ENCODE measurements at places on chromosomes 11 and 22.

GRCh38 chr11:353179-353873 lies 16.0 kb upstream of the B4GALNT4 start:
- no peak for DNase-seq

DNA sequence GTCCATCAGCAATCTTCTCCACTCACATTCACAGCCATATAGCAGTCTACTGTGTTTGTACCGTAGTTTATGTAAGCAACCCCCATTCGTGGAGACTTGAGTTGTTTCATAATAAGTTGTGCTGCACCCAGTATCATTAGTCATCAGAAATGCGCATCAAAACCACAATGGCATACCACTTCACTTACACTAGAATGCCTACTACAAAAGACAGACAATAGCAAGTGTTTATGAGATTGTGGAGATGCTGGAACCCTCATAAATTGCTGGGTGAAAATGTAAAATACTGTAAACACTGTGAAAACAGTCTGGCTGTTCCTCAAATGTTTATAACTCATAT lies 133.3 kb downstream of the ATXN10 start:
- DNase-seq = no peak

DNA sequence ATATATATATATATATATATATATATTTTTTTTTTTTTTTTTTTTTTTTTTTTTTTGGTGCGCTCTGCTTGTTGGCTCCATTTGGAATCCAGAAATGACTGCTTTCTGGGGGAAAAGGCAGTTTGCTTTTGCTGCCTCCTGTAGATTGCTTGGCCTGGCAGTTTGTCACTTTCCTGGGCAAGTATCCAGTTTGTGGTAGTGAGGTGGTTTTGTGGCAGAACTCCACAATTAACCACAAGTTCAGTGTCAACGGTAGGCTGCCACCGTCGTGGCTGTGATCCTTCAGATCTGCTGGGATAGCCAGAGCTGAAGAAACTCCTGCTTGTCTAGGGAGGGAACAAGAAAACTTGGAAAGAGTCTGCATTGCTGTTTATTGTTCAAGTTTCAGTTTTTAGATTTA lies 5.0 kb upstream of the PDE3B start:
- DNase-seq = no peak

- no peak for DNase-seq
These were observed 1.6 kb downstream of the SDF2L1 start for GRCh38 chr22:21643533-21644357.

DNA sequence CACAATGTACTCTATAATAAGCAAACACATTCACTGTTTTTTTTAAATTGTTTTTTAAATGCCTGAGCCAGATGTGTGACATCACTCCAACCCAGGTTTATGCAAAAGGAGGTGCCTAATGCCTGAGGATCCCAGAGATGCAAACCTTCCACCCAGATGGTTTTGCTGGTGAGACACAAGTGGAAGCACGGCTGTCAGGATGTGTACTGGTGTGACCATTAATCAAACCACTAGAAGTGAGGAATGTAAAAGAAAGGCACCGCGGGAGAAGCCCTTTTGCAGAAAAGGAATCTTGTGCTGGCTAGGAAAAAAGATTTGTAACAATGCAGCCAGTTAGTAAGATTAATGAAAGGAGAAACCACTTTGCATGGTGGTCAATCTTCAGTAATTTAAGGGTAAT lies 407.4 kb downstream of the LARGE1 start:
- DNase-seq = no peak

DNA sequence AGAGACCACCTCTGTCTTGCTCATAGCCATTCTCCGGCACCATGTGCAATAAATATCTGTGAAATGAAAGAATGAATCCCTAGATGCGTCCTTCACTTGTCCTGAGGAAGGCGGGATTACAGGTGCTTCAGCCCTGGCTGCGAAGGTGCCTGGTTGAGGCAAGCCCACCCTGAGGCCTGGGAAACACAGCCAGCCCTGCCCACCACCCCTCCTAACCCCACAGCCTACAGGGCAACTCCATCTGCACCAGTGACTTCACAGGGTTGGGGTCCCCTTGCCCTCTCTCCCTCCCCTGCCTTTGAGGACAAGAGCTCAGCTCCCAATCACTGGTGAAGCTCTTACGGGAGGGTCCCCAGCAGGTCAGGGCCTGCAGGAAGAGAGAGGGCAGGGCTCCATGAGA lies 17.5 kb upstream of the SCGB1A1 start:
- DNase-seq = no peak

DNA sequence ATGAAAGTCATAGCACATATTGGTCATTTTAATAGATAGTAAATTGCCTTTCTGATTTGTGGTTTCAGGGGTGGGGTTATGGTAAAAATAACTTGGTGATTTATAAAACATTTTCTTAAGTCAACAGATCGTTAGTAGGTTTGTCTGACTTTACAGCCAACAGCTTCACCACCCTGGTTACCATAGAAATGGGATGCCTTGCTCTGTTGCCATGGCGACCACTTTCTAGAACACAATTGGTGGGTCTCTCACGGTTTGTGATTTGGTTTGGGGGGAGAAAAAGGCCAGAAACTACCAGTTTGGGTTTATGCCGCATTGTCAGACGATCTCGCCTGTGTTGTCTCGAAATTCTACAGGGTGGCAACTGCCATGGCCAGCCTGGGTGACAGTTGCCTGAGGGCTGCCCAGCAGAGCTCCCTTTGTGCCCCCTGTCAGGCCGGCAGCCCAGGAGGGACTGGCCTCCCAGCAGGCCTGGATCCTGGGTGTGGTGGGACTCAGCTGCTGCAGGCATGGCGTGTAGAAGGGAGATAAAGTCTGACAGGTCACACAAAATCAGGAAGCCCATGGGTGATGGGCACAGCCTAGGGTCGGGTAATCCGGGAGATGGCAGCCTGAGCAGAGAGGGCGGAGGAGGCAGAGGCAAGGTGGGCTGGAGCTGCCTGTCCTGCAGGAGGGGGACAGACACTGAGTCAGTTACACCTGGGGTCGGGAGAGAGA lies 30.9 kb downstream of the KCNC1 start:
- no peak for DNase-seq

DNA sequence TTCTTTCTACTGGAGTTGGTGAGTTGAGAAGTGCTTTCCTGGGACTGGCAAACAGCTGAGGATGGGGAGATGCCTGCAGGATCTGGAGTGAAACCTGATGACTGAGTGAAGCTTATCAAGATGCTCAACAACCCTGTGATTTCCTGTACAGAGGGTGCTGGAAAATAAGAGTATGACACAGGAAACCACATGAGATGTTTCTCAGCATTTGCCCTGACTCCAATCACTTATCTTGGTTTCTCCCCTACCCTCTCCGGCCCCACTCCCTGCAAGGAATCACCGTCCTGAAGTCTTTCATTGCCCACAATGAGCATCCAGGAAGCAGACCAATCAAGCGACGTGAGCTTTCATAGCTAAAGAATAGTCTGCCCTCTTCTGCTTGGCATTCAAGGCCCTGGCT lies at the start of gene MRGPRX2:
Gene MRGPRX2, minus strand, starts transcription at position 89 of the 400 bp plus-strand sequence. CDS start 4,315 bp downstream, outside the sequence.
- no peak for DNase-seq

GRCh38 chr22:37148742-37149665 lies 712 bp downstream of the IL2RB start:
- no peak for DNase-seq

GRCh38 chr11:86408845-86409244 lies 34.2 kb downstream of the CCDC81 start:
- no peak for DNase-seq

- DNase-seq = no peak
These were observed 45.2 kb downstream of the ALX4 start for GRCh38 chr11:44264761-44265160.

- DNase-seq = no peak
These were observed 267.6 kb upstream of the TENM4 start for GRCh38 chr11:79708319-79708932.

DNA sequence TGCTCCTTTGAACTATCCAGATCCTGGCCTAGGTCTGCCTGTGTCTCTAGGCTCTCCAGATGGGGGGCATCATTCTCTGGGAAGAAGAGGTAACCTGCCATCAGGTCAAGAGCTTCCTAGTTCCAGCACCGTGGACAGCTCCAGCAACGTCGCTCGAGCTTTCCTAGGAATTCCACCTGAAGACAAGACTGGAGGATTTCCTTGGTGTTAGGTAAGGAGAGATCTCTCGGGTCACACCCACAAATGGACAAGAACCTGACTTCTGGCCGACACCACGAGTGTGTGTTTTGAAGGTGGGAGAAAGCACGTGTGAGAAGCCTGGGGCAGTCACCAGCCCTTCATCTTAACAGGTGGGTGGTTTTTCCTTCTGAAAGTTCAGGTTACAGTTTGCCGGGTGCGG lies 1.2 kb downstream of the PRG3 start:
- no peak for DNase-seq

- no peak for DNase-seq
These were observed at the start of gene CNTN5 for GRCh38 chr11:99020352-99021225. TSS of gene CNTN5 (plus strand) at chr11:99020949.

- no peak for DNase-seq
These were observed 60.8 kb upstream of the ZBED5 start for GRCh38 chr11:10918698-10919097.

DNA sequence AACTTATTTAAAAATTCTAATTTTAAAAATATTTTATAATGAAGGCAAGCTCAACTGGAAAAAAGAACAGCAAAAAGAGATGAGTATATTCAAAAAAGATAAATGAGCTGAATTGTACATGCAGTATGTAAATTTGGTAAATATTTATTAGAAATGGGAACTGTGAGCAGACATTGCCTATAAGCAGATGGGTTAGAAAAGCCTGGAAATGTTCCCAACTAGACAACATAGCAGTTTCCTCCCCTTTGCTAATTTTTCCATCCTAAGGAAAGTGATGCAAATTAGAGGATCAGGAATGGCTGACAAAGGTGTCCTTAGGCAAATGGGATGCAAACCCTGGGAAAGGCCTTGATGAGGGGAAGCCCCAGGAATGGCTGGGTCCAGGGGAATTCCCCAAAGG lies 37.2 kb downstream of the TP53I11 start:
- DNase-seq = no peak

DNA sequence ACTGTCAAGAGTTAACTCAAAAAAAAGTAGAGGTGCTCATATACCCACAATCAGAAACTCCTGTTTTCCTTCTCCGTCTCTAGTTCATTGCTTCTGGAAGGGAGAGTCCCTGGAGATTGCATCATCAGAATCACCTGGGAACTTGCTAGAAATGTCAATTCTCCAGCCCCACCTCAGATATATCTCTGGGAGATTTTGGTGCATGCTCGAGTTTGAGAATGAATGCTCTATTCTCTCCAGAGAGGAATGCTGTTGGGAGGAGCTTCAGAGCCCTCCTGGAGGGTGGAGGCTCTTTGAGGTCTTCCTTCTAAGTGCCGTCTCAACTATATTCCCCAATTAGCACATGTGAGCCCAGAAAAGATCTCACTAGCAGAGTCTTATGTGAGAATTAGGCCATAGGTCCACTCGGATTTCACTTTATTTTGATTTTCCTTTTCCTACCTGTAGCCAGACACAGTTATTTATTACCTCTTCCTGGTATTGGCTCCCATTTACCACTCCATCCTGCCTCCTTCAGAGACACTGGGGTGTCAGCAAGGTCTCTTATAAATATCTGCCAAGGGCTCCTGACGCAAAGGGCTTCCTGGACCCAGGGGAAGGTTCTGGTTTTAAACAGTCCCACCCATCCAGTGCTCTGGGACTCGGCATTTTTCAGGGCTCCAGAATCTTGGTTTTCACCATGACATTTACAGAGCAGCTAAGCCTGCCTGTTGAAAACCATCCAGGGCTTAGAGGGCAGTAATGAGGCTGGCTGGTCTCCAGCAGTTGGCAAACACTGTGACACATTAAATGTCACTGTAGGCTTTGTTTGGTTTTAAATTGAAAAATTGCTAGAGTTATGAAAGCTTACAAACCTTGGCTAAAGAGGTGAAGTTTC lies 136.2 kb downstream of the CD44 start:
- DNase-seq = no peak

DNA sequence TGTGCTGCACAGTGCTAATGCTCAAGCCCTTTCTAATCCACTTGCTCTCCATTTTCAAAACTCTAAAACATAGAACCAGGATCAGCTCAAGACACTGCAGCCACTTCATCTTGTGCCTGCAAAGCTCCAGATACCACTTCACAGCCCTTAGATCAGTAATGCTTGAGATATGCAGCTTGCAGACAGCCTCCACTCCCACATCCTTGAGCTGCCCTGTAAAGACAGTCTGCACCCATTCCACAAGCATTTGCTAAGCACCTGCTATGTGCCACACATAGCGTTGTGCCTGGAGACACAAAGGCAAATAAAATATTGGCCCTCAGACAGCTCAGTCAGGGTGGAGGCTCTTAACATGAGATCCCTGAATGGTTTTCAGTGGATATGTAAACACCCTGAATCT lies 192.5 kb upstream of the SNX19 start:
- no peak for DNase-seq

GRCh38 chr11:83194281-83195142 lies 1.0 kb downstream of the ANKRD42 start:
- peak; percentile 17 for DNase-seq

DNA sequence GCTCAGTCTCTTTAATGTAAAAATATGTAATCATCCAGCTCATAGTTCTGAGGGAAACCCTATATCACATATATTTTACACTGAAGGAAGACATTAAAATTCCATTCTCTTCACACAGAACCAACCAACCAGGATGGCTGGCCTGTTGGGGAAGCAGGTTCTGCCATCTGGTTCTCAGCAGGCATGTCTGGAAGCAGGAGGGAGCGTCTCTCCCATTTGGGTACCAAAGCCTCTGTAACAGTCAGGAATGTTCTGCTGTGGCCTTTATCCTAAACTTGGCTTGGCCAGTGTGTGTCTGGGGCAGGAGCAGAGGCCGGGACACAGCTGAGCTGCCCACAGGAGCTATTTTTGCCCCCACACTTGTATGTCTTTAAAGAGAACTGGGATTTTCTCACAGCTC lies 29.2 kb downstream of the SGSM3 start:
- DNase-seq = no peak

DNA sequence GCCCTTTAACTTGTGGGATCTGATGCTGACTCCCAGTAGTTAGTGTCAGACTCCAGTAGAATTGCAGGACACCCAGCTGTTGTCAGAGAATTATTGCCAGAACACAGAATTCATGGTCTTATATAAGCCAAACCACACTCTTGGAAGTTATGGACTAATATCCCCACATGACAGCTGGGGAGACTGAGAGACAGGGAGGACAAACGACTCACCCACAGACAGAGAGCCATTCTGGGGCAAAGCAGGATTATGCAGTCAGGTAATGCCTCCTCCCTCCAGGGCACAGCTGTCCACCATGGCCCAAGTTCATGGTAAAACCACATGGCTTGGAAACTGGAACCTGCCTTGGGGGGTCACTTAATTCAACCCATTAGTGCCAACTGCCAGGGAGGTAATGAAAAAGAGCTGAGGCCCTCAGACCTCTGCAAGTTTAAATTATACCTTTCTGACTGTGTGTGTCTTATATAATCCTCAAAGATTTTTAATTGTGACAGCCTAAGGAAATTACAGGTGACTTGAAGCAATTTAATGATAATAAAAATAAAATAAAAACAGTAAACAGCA lies 299.5 kb downstream of the BUD13 start:
- DNase-seq = no peak
